Cerebellar nuclear complex (tissue), 1 donor: ENCODE measurements at places on chromosomes 5 and 9.
A peak's percentile ranks its signal among the peaks of the same experiment; 100 is the strongest.

DNA sequence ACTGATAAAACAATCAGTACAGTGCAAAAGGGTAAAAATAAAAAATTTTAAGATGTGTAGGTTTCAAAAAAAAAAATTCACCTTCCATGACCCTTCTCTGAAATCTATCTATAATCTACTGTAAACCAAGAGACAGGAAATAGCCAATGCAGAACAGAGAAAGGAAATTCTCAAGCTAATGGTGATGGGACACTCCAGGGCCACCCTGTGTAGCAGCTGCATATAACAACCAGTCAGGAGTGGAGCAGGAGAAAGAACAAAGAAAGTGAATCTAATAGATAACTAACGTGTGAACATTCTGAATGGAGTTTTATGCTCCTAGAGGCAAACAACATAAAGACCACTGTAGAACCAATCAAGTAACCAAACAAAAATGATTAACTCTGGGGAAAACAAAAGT, 16.6 kb downstream of the SPTLC1 start:
- no peak for DNase-seq

- DNase-seq: no peak
Observed at GRCh38 chr9:77511525-77511924, 136.6 kb downstream of the GNA14 start.

- DNase-seq: no peak
Observed at GRCh38 chr9:137163365-137163715, 6.5 kb downstream of the LRRC26 start.

- no peak for DNase-seq
Observed at GRCh38 chr5:79686799-79687198, 2.8 kb upstream of the CMYA5 start.

DNA sequence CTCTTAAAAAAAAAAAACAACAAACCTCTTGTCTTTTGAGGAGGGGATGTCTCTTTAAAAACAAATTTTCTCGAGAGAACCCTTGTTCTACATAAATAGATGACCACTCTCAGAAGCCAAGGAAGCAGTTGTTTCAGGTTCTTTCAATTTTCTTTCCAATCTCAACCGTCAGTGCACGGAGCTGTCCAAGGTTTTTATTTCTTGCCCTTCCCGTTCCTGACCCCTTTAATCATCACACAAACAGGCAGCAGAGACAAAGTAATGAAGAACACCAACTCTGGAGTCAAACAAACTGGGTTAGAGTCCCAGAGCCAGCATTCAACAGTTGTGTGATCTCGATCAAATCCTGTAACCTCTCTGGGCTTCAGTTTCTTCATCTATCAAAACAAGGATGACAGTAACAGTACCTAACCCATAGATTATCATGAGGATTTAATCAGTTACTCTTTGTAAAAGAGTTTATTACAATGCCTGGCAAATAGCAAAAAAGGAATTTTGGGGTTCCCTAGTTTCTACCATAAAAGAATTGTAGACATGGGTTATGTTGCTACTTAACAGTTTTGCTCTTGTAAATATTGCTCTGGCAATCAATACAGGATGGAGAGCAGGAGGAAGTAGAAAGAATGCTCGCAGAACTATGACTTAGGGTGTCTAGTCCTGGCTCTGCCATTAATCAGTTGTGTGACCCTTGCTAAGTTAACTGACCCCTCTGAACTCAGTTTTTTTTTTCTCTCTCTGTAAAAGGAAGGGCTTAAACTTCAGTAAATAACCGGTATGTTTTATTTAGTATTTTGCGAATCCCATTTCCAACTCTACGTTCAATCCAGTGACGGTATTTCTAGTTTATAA, 1.0 kb upstream of the NIM1K start:
- no peak for DNase-seq

- peak; percentile 26 for DNase-seq
Observed at GRCh38 chr9:137168904-137169856, 671 bp downstream of the LRRC26 start.

- no peak for DNase-seq
Observed at GRCh38 chr9:93280661-93281259, 96.8 kb downstream of the WNK2 start.

- no peak for DNase-seq
Observed at GRCh38 chr5:158430166-158430797, 571.3 kb upstream of the CLINT1 start.
